ENCODE measurements at places on chromosomes 5 and 9.

DNA sequence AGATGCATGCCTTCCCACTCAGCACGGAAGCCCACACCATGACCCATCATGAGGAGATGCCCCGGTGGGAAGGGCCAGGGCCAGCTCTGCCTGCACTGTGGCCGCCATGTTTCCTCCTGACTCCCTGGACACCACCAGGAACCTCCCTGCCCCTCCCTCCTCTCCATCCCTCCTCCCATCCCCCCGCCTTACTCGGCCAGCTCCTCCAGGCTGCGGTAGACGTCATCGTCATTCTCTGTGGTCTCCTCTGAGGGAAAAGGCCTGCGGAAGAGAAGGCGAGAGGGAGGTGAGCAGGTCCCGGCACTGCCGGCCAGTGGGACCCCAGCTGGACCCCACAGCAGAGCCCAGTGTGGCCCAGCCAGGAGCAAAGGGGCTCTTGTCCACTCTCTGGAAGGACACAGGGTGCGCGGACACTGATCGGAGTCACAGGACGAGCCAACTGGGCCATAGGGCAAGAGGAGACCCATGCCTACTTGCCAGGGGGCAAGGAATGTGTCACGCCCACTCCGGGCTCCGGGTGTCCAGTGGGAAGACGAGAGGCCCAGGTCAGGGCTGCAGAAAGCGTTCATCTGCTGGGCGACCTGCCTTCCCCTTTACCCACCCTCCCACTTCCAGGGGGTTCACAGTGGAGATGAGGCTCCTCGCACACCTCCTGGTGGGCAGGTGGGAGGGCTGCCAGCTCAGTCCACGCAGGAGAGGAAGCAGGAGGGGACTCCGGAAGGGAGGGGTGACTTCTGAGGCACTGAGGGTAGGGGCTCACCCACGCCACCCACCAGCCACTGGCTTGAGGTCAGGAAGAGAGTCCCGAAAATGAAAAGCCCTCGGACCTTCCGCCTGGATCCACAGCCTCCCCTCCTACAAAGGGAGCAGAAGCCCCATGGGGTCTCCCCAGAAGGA, 96.2 kb upstream of the SARDH start:
- DNase-seq, result no peak
- H3K4me1 ChIP-seq, result no peaks in the 10 kb centered on the region
- no peak overlapping the region for H3K4me3 ChIP-seq
- H3K27ac ChIP-seq, result no peak overlapping the region
- peaks cover 28% of the 10 kb centered on the region for H3K36me3 ChIP-seq

DNA sequence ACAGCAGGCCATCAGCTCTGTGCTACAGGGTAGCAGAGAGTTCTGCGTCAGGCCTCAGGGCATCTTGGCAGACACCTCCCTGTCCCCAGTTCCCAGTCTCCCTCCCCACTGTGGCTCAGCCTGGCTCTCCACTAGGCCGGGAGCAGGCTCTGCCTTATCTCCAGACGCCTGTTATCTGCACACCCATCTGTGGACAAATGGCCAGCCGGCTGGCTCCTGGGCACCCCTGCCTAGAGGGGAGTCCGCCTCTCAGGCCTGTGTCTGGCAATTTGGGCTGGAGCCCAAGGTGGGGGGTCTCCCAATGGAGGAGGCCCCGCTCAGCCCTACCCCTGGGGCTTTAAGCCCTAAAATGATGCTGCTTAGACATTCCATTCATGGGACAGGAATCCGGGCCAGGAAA, 39.2 kb upstream of the HAND1 start:
- no peaks in the 10 kb centered on the region for H3K4me1 ChIP-seq
- H3K4me3 ChIP-seq, result no peak overlapping the region
- no peaks in the 10 kb centered on the region for H3K36me3 ChIP-seq
- no peak for DNase-seq
- H3K27me3 ChIP-seq, result no peaks in the 10 kb centered on the region

DNA sequence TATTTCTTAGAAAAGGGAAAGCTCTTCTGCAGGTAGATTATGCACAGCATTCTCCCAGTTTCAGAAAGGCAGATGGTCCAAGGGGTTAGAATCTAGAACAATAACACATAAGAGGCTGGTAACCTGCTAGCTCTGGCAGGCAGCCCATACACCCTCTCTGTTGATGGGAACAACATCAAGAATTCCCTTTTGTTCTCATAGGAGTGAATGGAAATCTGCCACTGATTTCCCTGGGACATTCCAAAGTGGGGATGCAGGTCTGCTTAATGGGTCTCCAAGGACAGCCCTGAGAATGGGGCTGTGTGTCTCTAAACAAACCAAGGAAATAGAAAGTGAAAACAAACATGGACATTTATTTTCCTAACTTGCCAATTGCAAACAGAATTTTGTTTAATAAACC, 456.8 kb downstream of the EBF1 start:
- H3K36me3 ChIP-seq, result no peaks in the 10 kb centered on the region
- H3K4me1 ChIP-seq, result no peaks in the 10 kb centered on the region
- H3K27me3 ChIP-seq, result peaks cover 5% of the 10 kb centered on the region
- no peak overlapping the region for H3K27ac ChIP-seq
- no peak for DNase-seq
- no peak overlapping the region for H3K4me3 ChIP-seq

DNA sequence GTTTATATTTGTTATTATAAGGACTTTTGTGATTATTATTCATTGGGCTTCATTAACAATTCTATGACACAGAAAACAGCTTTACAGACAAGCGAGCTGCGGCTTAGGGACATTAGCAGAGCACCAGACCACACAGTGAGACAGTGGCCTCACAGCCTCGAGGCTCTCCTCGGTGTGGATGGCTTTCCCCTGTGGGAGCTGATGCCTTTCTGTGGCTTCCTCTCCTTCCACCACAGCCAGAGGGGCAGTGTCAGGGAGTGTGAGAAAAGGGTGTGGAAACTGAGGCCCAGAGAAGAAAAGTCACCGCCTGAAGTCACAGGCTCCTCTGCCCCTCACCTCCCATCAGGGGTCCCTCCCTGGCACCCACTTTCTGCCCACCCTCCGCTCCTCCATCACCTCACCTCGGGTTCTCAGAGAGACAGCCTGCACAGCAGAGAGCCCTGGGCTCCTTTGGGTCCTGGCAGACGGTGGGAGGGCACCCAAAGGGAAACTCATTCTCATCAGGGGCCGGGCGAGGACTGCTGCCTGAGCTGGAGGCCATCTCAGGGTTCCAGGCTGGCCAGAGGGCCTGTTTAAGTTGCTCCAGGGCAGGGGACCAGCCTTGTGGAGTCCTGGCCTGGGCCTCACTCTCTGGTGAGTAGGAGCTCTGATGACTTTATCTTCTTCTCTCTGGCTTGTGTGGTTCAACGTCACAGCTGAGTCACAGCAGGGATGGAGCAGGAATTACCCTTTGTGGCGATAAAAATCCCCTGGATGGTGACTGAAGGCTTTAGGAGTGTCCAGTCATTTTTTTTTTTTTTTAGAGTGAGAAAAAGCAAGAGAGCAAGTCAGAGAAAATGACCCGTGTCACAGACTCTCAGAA, 830 bp downstream of the TRAF1 start:
- no peaks in the 10 kb centered on the region for H3K27me3 ChIP-seq
- no peaks in the 10 kb centered on the region for H3K36me3 ChIP-seq
- no peak overlapping the region for H3K27ac ChIP-seq

GRCh38 chr9:9846557-9846956, 766.2 kb downstream of the PTPRD start:
- H3K27ac ChIP-seq, result no peak overlapping the region
- no peaks in the 10 kb centered on the region for H3K4me1 ChIP-seq
- DNase-seq, result no peak
- H3K36me3 ChIP-seq, result no peaks in the 10 kb centered on the region
- H3K27me3 ChIP-seq, result peaks cover 4% of the 10 kb centered on the region

- no peaks in the 10 kb centered on the region for H3K4me1 ChIP-seq
- H3K4me3 ChIP-seq, result no peak overlapping the region
- DNase-seq, result no peak
These were observed 226.1 kb downstream of the IRX2 start for GRCh38 chr5:2525351-2525750.

DNA sequence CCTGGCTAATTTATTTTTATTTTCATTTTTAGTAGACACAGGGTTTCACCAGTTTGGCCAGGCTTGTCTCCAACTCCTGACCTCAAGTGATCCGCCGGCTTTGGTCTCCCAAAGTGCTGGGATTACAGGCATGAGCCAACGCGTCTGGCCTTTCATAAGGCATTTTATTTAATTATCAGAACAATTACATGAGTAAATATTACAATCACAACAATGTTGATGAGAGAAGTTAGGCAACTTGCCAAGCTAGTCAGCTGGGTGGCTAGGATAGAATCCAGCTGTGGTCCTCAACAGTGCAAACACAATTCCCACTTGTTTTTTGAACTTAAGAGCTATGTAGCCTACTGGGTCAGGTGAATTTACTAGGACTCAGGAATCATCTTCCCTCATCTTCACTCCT, 22.0 kb downstream of the C9orf57 start:
- no peaks in the 10 kb centered on the region for H3K27me3 ChIP-seq
- H3K36me3 ChIP-seq, result no peaks in the 10 kb centered on the region
- H3K4me1 ChIP-seq, result peaks cover 10% of the 10 kb centered on the region
- H3K27ac ChIP-seq, result no peak overlapping the region

GRCh38 chr9:126565336-126566128, 48.2 kb upstream of the LMX1B start:
- H3K27ac ChIP-seq, result no peak overlapping the region
- no peaks in the 10 kb centered on the region for H3K36me3 ChIP-seq
- peaks cover 3% of the 10 kb centered on the region for H3K4me1 ChIP-seq
- no peak for DNase-seq

DNA sequence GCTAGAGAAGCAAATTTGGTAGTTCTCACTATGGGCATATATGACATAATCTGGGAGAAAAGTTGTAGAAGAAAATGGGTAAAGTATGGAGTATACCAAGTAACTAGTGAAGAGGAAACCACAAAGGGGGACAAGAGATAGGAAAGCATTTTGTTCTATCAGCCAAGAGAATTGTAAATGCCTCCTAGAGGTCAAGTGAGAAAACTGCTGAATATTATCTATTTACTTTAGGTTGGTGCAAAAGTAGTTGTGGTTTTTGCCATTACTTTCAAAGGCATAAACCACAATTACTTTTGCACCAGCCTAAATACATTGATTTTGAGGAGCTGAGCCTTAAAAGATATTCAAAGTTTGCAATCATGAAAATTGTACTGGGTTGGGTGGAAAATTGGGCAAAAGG, 126.7 kb upstream of the GRHPR start:
- H3K27me3 ChIP-seq, result no peaks in the 10 kb centered on the region
- no peak overlapping the region for H3K4me3 ChIP-seq
- DNase-seq, result no peak
- H3K4me1 ChIP-seq, result peaks cover 33% of the 10 kb centered on the region
- H3K27ac ChIP-seq, result no peak overlapping the region

DNA sequence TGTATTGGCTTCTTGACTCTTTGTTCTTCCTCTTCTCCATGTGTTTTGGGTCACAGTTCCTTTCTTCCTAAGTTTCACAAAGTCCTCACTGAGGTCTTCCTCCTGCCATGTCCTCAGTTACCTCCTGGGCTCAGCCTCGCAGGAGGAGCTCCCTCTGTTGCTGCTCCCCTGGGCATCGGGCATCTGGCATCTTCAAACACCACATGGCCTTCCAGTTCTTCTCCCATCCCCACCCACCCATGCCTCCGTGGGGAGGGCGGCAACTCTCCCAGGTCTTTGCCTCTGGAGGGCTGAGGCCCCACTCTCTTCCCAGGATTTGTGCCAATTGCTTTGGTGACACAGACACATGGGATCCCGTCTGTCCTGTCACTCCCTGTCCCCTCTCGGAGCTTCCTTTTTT, 22.8 kb downstream of the MRPL36 start:
- peaks cover 4% of the 10 kb centered on the region for H3K27me3 ChIP-seq
- peak; percentile 49 for DNase-seq
- H3K27ac ChIP-seq, result no peak overlapping the region
- H3K4me1 ChIP-seq, result no peaks in the 10 kb centered on the region
- no peaks in the 10 kb centered on the region for H3K36me3 ChIP-seq

DNA sequence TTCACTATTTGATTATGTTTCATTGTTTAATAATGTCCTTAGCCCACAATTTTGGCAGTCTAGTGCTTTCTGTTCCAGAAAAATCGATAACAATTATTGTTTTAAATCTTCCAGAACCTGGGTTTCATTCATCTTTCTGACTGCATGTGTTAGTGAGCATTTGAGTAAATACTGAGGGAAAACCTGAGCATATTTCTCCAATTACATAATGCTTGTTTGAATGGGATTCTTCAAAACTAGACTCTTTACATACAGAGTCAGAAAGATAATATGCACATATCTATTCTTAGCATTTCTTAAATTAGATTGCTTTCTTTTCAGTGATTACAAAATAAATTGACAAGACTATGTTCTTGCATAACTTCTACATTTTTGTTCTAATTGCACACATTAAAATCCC, 21.9 kb downstream of the GABRA6 start:
- no peaks in the 10 kb centered on the region for H3K27me3 ChIP-seq
- DNase-seq, result no peak
- no peak overlapping the region for H3K27ac ChIP-seq
- no peaks in the 10 kb centered on the region for H3K4me1 ChIP-seq

- no peak overlapping the region for H3K4me3 ChIP-seq
- H3K36me3 ChIP-seq, result peaks cover 45% of the 10 kb centered on the region
- peaks cover 16% of the 10 kb centered on the region for H3K4me1 ChIP-seq
- DNase-seq, result no peak
- H3K27me3 ChIP-seq, result no peaks in the 10 kb centered on the region
- no peak overlapping the region for H3K27ac ChIP-seq
These were observed 50.0 kb downstream of the RAI14 start for GRCh38 chr5:34706084-34706483.

- H3K27me3 ChIP-seq, result no peaks in the 10 kb centered on the region
- no peak overlapping the region for H3K27ac ChIP-seq
- DNase-seq, result no peak
- no peaks in the 10 kb centered on the region for H3K36me3 ChIP-seq
These were observed 38.4 kb upstream of the BARHL1 start for GRCh38 chr9:132543960-132544359.

GRCh38 chr5:175681045-175681967, 23.4 kb downstream of the HRH2 start:
- no peak overlapping the region for H3K27ac ChIP-seq
- DNase-seq, result peak; percentile 34
- H3K4me1 ChIP-seq, result no peaks in the 10 kb centered on the region
- H3K36me3 ChIP-seq, result no peaks in the 10 kb centered on the region
- H3K27me3 ChIP-seq, result peaks cover 63% of the 10 kb centered on the region

DNA sequence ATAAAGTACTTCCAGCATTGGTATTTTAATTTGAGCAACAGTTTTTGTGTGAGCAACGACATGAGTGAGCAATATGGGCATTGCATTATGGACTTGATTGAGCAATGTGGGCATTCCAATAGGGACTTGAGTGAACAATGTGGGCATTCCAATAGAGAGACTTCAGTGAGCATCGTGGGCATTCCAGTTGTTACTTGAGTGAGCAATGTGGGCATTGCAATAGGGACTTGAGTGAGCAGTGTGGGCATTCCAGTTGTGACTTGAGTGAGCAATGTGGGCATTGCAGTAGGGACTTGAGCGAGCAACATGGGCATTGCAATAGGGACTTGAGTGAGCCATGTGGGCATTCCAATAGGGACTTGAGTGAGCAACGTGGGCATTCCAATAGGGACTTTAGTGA, 52.2 kb downstream of the ZCCHC7 start:
- H3K36me3 ChIP-seq, result peaks cover 10% of the 10 kb centered on the region
- no peak overlapping the region for H3K4me3 ChIP-seq
- no peaks in the 10 kb centered on the region for H3K27me3 ChIP-seq
- H3K27ac ChIP-seq, result no peak overlapping the region
- no peaks in the 10 kb centered on the region for H3K4me1 ChIP-seq

All from RWPE2 (cell line).